Panc1 (cell line): ENCODE measurements at places on chromosomes 11 and 22.

DNA sequence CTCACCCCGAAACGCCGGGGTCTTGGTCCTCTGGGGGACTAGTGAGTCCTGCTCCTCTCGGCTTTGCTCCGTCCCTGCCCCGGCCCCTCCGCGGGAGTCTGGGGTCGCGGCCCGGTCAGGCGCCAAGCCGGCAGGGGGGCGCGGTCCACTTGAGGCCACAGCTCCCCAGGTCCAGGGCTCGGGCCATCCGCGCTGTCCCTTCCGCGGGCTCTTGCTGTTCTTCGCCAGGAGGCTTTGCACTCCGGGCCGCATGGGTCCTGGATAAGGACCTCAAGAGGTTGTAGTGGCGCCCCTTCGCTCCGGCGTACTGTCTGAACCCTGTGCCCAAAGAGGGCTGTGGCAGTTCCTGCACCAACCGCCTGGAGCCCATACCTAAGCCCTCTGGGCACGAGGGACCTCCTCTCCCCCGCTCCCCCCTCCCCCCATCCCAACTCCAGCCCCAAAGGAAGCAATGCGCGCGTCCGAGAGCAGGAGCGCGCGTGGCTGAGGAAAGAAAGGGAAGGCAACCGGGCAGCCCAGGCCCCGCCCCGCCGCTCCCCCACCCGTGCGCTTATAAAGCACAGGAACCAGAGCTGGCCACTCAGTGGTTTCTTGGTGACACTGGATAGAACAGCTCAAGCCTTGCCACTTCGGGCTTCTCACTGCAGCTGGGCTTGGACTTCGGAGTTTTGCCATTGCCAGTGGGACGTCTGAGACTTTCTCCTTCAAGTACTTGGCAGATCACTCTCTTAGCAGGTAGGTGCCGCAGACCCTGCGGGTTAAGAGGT is at the start of gene ADM:
TSS of gene ADM (plus strand) at position 579 of the 767 bp plus-strand sequence. CDS start 628 bp downstream, outside the sequence.
- DNase-seq = peak; percentile 96

GRCh38 chr22:43554259-43554636 is 142.4 kb downstream of the MPPED1 start:
- no peak for DNase-seq

DNA sequence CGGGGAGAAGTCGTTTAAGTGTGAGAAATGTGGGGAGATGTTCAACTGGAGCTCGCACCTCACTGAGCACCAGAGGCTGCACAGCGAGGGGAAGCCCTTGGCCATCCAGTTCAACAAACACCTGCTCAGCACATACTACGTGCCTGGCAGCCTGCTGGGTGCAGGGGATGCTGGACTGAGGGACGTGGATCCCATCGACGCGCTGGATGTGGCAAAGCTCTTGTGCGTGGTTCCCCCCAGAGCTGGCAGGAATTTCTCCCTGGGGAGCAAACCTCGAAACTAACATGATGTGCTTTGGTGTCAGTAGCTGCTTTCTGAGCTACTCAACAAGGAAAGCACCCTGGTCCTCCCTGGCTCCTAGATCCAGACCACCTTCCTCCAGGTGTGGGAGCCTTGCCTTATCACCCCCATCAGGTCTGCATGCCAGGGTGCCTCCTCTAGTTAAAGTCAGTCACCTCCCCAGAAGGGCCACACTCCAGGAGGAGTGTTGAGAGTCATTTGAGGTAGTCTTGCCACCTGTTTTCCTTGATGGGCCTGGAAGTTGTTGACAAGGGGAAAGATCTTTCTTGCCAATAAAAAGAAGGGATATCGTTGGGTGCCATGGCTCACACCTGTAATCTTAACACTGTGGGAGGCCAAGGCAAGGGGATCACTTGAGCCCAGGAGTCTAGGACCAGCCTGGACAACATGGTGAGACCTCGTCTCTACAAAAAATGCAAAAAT is 12.9 kb downstream of the ZNF74 start:
- no peak for DNase-seq

- no peak for DNase-seq
Observed at GRCh38 chr11:12459865-12460444, 82.6 kb downstream of the PARVA start.

- DNase-seq = no peak
Observed at GRCh38 chr11:69921128-69922014, 102.2 kb upstream of the FGF3 start.

DNA sequence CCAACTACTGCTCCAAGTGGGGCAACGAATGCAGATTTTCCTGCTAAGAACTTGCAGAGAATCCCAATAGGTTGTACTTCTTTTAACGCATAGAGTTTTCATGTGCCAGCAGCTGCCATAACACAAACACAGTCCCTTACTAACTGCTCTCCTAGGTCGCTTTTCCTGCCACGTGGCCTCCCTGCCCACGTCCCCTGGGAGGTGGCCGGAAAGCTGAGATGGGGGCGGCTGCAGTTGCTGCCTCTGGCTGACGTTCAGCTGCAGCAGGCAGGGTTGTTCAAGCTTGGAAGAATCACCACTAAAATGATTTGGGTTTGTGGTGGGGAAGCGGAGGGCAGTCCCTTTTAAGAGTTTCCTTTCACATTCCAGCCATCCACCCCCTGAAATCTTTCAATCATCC is 39.3 kb downstream of the ZNF202 start:
- DNase-seq = no peak

- DNase-seq = no peak
Observed at GRCh38 chr11:73074319-73074718, 67.8 kb downstream of the FCHSD2 start.

DNA sequence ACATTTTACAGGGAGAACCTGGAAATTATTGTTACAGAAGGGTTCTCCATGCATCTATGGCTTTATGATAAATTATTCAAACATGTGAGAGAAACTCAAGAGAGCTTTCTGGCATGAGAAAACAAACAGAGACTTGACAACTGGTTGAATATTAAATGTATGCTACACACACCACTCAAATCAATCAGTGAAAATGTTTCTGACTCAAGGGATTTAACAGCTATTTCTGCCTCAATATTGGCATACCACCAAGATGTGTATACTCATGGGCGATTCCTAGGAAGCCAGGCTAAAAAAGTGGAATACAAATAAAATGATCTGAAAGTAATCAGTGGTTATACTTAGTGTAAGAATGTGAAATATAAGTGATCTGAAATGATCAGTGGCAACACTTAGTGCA is 15.8 kb upstream of the OR51T1 start:
- no peak for DNase-seq

- DNase-seq = no peak
Observed at GRCh38 chr22:41247703-41248102, 7.0 kb upstream of the CHADL start.

GRCh38 chr11:130829920-130830511 is 86.3 kb downstream of the SNX19 start:
- no peak for DNase-seq

- no peak for DNase-seq
Observed at GRCh38 chr11:26739366-26740073, 17.7 kb upstream of the SLC5A12 start.

GRCh38 chr22:29435236-29436136 is 2.9 kb upstream of the RFPL1 start:
- DNase-seq = no peak

DNA sequence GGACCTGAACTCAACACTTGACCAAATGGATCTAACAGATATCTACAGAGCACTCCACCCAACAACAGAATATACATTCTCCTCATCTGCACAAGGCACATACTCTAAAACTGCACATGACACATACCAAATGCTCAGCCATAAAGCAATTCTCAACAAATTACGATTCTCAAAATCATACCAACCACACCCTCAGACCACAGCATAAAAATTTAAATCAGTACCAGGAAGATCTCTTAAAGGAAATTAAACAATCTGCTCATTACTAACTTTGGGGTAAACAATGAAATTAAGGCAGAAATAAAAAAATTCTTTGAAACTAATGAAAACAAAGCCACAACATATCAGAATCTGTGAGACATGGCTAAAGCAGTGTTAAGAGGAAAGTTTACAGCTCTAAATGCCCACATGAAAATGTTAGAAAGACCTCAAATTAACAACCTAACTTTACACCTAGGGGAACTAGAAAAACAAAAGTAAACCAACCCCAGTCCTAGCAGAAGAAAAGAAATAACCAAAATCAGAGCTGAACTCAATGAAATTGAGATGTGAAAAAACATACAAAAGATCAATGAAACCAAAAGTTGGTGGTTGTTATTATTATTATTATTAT is 37.2 kb downstream of the TMEM123 start:
- DNase-seq = no peak

GRCh38 chr11:69682681-69683326 is 7.7 kb upstream of the LTO1 start:
- no peak for DNase-seq

DNA sequence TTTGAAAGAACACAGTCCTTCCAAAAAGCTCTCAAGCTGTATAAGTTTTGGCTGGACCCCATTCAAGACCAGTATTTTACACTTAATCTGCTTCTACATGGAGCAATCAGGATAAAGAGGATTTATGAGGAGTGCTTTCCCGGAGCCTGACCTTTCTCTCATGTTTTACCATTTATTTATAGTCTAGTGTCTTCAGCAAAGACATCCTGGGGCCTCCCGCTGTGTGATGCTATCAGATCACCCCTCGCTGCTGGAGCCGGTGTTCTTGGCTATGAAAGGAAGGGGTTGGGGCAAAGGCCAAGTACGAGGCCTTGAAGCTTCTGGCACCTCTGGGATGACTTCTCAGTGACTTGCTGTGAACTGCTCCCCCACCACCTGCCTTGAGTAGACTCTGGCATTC is 189.6 kb downstream of the ADAMTS15 start:
- no peak for DNase-seq

DNA sequence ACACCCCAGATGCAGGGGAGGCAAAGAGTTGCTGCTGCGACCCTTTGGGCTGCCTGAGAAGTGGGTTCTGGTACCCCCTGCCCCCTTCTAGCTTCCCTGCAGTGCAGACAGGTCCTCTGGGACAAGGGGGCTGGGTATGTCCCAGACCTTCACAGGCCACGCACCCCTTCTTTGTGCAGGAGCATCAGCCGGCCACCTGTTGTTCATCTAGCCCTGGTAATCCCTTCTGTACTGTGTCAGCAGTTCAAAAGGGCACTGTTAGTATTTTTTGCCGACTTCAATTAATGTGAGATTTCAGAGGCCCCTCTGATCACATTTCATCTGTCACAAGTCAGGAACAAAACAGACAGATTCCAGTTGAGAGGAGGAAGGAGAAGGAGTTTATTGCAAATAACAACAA is 49.9 kb downstream of the ALX4 start:
- no peak for DNase-seq

GRCh38 chr11:60631944-60632343 is 67.5 kb upstream of the MS4A8 start:
- no peak for DNase-seq

DNA sequence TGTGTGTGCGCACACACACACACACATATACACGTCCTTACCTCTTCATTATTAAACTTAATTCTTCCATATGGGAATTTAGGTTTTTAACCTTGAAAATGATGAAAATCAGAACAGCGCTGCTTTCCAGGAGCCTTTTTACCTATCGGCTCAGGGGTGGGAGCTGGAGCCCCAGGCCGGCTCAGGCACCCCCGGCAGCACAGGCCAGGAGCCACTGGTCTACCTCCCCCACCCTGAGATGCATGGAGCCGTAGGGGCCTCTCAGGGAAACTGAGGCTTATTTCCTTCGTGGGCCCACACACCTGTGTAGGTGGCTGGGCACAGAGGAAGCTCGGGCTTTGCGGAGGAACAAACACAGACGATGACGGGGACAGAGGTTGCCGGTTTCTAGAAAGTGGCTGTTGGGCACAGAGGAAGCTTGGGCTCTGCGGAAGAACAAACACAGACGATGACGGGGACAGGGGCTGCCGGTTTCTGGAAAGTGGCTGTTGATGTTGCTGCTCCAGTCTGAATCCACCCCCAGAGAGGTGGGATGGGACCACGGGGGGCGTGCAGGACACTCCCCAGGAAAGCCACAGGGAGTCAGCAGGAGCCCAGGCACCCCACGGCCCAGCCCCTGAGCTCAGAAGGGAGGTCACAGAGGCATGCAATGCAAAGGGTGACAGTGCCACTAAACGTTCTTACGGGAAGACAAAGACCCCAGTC is 149.4 kb downstream of the BRD1 start:
- DNase-seq = no peak

GRCh38 chr22:47914481-47915097 is 1152.1 kb downstream of the TBC1D22A start:
- no peak for DNase-seq

- DNase-seq = no peak
Observed at GRCh38 chr22:47367993-47368945, 605.8 kb downstream of the TBC1D22A start.

GRCh38 chr22:44879301-44879680 is 126.9 kb downstream of the ARHGAP8 start:
- no peak for DNase-seq

DNA sequence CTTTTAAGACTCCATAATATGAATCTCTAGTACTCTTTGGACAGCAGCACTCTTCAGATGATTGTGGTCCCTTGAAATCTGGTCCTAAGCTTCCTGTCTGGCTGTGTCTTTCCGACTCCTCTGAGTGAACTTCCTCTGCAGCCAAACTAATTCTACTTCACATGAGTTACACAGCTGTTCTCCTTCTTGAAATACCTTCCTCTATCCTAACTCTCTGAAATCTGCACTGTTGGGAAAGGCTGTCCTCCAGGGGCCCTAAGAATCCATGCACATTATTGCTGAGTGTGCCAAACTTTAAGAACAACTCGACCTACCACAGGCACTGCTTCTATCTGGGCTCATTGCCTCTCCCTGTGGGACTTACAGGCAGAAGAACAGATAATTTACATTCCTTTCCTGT is 217.3 kb upstream of the ARHGAP42 start:
- no peak for DNase-seq

GRCh38 chr11:1263010-1263409 is 40.1 kb downstream of the MUC5B start:
- no peak for DNase-seq

DNA sequence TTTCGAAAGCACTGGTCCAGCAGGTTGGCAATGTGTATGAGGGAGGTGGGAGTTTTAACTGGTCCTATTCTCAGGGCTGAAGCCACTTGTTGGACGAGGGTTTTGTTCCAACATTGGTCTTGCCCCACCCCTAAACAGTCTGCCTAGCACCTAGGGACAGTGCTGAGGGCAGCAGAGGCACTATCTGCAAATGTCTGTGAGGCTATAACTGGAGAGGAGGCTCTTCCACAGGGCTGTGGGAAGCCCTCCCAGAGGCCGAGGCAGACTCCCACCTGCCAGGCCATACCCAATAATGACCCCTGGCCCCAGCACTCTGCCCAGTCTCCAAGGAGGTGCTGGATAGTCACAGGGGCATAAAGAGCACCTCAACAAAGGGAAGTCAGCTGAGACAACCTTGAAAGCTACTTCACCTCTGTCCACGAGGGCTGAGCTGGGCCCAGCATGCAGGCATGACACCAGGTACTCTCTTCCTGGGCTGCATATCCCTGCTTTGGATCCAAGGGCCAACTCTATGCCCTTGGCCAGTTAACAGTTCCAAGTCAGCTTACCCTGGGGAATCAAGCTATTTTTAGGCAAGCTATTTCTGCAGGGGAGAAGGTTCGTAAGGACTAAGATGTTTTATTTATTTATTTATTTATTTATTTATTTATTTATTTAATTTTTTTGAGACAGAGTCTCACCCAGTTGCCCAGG is 40.2 kb upstream of the SLC25A1 start:
- DNase-seq = no peak

DNA sequence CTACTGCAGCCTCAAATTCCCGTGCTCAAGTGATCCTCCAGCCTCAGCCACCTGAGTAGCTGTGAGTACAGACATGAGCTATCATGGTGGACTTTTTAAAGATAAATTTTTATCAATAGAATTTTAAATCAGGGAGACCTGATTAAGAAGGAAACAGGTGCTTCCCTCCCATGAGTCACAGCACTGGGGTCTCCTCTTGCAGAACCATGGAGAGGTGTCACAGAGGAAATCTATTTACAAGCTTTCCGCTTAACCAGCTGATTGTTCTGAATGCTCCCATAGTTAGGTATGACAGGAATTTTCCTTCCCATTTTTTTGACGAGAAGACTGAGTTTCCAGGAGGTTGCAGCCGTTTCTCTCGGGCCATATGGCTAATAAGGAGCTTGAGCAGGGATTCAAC is 516.1 kb downstream of the MIAT start:
- DNase-seq = no peak
